ENCODE measurements at places on chromosomes 6 and 20.

DNA sequence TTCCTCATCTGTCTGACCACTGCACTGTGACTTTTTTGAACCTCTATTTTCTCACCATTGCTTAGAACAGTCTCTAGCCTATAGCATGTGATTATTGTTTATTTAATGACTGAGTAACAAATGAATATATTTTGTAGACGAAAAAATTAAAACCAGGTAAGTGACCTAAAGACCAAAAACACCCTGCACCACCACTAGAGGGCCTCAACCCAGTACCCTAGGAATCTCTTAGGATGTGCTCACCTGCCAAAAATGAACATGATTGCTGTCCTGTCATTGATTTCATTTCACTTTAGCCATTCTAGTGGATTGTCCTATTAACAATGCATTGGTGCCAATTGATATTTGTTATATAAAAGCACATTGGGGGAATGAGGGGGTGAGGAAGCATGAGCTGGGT, 199.1 kb downstream of the COL9A1 start:
- no peak for DNase-seq

DNA sequence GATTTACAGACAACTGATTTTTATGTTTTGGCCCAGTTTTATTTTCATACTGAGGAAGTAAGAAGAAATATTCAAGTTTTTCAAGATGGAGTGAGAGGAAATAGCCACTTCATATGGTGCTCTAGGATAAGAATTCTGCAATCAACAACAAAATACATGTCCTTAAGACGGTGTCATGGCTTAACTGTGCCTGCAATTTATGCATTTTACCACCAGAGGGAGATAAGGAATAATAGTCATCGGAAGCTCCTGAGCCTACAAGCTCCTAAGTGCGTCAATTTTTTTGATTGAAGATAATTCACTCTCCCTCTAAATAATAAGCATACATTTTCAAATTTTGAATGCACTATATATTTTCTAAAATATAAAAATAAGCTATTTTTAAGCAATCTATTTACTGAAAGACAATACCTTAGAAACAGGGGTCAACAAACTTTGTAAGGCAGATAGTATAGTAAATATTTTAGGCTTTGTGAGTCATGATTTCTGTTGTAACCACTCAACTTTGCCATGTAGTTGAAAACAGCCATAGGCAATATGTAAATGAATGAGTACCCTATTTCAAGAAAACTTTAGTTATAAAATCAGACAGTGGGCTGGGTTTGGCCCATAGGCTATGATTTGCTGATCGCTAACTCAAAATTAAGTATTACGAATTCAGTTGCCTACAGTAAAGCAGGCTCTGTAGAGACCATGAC, 230.9 kb upstream of the DTNBP1 start:
- DNase-seq, result no peak

GRCh38 chr20:59835448-59836395, 97.7 kb downstream of the SYCP2 start:
- peak; percentile 64 for DNase-seq

DNA sequence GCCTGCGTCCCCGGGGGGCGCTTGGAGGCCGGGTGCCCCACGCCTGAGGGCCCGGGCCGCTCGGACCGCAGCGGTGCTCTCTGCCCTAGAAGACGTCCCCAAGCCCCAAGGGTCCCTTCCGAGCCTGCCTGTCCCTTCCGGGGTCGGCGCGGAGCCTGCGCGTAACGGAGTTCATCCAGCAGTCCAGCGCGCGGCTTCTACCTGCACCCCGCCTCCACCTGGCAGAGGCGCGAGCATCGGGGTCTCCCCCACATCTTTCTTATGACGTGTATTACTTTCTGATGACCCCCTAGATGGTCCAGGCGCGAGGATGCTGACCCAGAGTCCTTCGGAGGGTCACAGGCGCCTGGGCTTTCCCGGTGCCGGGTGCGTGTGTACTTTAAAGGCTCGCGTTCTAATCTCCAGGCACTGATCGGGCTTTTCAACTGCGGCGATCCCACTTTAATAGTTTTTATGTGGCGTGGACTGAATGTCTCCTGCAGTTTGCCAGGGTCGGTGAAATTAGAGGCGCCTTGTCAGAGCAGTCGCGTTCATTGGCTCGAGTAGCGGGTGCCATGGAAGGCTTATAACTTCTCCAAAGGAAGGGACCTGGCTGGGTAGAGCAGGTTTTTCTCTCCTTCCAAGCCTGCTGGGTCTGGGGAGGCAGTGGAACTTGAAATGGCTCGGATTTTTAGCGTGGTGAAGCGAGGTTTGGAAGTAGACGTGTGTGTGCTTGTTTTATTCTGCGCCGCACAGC, 912 bp downstream of the EYA4 start:
- no peak for DNase-seq

- no peak for DNase-seq
Observed at GRCh38 chr6:47230579-47230978, 79.1 kb downstream of the TNFRSF21 start.

GRCh38 chr6:30013291-30013922, 47.7 kb upstream of the POLR1H start:
- DNase-seq, result peak; percentile 13

DNA sequence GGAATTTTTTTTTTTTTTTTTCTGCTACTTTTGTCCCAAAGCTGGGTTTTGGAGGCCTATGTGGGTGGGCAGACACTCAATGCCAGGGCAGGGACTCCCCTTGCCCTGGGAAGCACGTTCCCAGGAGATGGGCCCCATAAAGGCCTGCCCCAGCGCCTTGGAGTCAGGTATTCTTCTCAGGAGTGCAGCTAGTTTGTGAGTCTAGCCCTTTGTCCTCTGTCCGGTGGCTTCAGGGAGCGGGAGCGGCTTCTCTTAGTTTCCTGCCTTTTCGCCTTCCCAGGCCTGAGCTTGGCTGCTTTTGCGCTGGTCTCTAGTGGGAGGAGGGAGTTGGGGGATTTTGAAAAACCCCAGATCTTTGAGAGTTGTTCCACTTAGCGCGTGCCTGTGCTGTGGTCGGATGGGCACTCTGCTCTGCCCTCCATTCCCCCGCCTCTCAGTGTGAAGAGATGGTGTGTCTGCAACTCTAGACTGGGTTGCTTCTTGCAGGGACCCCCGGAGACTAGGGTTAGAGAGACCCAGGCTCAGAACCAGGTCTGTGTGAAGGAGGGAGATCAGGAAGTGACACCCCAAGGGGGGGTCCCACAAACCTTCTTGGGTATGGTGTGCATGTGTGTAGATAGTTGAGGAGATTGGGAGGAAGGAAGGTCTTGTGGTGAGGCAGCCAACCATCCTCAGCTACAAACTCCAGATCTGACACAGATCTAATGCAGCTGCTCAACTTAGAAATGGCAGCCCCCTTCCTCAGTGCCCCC, 1.3 kb downstream of the PLCG1 start:
- DNase-seq, result no peak

- DNase-seq, result no peak
Observed at GRCh38 chr6:51996296-51996947, 91.0 kb downstream of the PKHD1 start.

GRCh38 chr6:127971945-127972391, 71.1 kb upstream of the THEMIS start:
- peak; percentile 64 for DNase-seq

- peak; percentile 13 for DNase-seq
Observed at GRCh38 chr20:49775229-49775693, 37.4 kb upstream of the SLC9A8 start.
